ENCODE measurements at places on chromosomes 16 and 17.

GRCh38 chr17:81574643-81574956, 22.4 kb upstream of the FAAP100 start:
- no peak for DNase-seq

DNA sequence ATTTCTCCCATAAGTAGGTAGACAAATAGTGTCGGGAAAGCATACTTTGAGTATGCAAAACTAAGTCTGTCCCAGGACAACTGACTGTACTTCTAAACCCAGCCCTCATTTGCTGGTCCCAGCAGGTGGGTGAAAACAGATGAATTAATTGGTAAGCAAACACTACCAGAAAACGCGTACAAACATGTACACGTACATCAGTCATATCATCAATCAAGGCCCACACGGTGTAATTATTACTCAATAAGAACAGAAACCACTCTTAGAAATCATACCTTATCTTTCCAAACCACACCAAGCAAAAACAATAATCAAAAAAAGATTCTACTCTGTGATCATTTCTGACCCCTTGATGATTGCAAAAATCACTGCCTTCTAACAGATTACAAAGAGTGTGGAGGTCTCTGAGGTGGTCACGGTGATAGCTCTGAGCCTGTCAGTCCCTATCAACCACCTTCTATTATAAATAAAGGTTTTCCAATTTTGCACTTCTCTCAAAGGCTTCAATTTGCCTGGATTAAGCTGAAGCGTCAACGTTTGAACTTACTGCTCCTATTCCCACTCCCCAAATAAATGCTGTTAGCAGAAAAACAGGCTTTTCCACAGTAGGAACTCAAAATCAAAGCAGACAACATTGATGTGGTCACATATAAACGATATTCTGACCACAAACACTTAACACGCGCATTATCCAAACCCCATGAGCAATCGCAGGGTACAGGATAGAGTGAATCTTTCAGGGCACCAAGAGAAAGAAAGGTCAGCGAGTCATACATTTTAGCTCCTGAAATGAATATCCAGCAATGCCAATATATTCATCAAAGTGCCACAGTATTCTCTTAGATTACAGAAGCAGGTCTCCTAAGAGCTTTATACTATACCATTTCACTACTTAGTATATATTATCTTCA, 211.9 kb downstream of the STX8 start:
- DNase-seq = no peak

DNA sequence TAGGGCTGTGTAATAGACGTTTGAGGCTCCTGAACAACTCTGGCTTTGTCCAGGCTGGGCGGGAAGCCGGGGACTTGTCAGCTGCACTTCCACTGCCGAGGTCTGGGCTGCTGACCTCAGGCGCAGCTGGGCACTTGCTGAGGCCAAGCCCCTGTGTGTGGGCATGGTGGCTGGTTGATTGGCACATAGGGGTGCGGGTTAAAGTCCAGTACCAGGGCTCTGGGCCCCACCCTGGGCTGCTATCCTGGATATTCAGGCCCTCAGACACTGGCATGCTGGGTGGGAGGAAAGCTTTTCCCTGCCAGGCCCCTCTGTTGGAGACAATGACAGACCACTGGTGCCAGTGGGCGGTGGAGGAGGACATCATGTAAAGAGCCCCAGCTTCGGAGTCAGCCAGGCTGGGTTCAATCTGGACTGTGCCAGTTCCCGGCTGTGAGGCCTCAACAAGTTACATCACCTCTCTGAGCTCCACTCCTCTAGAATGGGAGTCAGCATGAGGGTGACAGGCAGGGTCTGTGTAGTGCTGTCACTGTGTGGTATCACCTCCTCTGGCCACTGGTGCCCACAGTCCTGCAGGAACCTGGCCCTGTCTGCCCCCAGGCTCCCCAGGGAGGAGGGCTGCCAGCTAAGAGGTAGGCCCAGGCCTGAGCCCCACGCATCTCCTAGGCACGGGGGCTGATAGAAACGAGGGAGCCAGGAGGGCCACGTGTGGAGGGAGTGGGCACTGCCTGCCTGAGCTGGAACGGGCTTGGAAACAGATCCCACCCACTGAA, 42.5 kb downstream of the PSME3IP1 start:
- no peak for DNase-seq

DNA sequence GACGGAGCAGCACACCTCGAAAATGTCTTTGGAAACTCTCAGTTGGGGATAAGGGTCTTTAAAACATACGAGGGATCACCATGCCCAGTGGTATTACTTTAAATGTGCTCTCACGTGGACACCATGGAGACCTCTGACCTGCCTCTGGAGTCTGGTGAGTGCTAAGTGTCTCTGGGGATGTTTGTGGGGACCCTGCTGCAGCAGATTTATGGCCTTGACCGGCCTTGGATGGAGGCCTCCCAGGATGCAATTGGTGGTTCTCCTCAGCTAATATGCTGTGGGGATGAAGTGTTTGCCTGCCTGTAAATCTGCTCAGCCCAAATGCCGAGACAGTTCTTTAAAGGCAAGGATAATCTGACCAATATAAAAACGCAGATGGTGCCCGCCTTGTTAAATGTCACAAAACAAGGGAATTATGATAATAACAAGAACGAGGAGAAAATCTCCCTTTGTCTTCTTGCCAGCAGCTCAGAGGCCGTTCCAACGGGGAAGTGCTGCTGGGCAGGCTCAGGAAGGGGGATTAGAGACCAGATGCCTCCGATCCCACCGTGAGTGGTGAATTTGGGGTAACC, 154.4 kb downstream of the ABCC12 start:
- DNase-seq = no peak

DNA sequence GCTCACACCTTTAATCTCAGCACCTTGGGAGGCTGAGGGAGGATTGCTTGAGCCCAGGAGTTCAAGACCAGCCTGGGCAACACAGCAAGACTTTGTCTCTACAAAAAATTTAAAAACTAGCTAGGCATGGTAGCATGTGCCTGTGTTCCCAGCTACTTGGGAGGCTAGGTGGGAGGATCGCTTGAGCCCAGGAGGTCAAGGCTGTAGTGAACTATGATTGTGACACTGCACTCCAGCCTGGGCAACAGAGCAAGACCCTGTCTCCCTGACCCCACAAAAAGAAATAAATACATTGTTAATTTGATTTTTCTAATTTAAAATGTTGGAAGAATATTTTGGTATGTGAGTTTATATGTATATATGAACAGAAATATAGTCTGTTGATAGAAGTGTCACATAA, 22.4 kb upstream of the PHAF1 start:
- DNase-seq = no peak

DNA sequence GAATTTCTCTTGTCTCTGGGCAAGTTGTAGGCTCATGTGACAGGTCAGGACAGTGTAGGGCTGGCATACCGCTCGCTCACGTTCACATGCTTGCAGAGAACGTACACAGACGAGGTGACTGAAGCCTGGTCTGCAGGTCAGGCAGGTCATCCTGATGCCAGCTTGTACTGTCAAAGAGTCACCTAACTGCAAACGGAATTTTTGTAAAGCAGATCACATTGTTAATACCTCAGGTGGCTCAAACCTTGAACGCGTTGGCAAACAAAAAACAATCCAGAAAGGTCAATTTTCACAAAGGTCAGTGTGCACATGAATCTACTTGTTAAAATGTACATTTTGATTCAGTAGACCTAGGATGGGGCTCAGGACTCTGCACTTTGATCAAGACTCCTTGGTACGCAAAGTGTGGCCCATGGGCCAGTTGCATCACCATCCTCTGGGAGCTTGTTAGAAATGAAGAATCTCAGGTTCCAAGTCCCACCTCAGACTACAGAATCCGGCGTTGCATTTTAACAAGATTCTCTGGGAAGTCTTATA, 28.6 kb downstream of the ANKRD40 start:
- DNase-seq = no peak

DNA sequence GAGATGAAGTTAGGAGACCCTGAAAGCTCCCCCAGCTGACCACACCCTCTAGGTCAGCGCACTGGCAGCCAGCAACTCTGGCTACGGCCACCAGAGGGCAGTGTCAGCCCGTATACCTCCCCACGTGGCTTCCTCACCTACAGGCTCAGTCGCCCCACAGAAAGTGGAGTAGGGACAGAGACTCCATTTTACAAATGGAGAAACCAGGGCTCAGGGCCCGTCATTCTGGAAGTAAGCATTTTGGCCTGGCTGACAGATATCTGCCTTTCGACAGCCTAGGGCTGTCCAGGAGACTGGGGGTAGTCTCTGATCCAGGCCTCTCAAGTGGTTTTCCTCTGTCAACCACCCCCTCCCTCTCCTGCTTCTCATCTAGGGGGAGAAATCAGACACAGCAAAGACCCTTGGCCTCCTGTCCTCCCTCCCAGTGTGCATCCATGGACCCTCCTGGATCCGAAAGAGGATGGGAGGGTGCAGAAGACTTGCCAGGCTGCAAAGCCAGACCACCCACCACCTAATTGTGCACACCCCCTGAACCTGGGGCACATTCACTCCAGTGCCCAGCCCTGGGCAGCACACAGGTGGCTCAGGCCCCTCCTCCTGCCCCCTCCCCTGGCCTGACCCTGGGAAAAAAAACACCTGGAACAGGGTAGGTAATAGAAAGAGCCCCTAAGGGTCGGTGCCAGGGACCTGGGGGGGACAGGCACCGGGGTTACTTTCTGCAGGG, 3.8 kb upstream of the HAP1 start:
- DNase-seq = peak; percentile 71

- no peak for DNase-seq
Measured at GRCh38 chr17:27339836-27340550, 46.1 kb downstream of the WSB1 start.

- DNase-seq = no peak
Measured at GRCh38 chr17:2361010-2361760, 23.9 kb downstream of the SGSM2 start.

DNA sequence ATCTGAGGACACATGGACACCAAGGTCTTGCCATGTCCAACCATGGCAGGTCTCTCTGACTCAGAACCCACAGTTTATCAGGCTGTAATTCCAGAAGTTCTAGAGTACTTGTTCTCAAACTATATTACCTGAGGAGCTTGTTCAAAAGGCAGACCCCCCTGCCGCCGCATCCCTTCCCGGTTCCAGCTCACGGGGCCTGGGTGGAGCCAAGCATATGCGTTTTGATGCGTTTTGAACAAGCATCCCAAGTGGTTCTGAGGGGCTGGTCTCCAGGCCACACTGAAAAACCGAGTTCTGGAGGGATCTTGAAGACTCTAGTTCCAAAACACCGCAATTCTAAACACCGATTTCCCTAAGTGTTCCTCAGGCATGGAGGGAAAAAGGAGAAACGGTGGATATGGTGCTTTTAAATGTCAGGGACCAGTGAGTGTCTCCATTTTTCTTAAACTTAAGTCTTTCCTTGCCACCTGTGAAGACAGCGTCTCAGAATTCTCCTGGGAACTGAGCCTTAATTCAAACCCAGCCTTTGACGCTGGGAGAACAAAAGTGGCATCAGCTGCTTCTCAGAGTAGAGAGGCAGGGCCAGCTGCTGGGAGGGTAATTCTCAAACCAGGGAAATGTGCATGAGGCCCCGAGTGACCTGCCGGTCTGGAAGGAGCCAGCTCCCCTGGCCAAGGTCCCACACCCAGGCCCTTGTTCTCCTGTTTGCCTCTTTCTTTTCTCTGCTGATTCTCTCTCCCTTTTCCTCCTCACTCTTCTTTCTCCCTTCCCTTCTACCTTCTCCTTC, 84.4 kb upstream of the PLCG2 start:
- DNase-seq = no peak

GRCh38 chr17:29115961-29116803, 64.0 kb downstream of the MYO18A start:
- peak; percentile 36 for DNase-seq

Measured in CMK (cell line).